ENCODE measurements at places on chromosomes 2 and 18.

DNA sequence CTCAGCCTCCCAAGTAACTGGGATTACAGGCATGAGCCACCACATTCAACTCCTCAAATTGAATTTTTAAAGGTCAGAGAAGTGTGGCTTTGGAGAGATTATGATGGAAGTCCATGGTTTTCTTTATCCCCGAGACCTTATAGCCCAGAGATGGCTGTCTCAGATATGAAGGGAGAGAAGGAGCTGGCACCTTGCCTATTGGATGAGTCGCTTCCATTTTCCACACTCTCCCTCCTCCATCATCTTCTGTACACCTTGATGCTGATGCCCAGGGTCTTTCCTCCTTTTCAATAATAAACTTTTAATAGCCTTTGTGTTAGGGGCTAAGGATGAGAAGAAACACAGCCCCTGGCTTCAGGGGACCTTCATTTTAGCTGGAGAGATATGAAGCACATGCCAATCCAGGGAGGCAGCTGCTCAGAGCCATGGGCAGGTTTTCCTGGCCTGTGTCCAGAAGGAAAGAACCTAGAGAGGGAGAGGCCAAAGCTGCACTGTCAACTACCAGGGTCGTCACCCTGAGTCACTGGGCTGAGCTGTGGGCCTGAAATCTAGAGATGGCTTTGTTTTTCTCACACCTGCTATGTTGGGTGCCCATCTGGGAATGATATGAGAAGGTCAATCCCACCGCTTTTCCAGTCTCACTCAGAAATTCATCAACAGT lies 146.0 kb upstream of the SERTAD2 start:
- DNase-seq = no peak

DNA sequence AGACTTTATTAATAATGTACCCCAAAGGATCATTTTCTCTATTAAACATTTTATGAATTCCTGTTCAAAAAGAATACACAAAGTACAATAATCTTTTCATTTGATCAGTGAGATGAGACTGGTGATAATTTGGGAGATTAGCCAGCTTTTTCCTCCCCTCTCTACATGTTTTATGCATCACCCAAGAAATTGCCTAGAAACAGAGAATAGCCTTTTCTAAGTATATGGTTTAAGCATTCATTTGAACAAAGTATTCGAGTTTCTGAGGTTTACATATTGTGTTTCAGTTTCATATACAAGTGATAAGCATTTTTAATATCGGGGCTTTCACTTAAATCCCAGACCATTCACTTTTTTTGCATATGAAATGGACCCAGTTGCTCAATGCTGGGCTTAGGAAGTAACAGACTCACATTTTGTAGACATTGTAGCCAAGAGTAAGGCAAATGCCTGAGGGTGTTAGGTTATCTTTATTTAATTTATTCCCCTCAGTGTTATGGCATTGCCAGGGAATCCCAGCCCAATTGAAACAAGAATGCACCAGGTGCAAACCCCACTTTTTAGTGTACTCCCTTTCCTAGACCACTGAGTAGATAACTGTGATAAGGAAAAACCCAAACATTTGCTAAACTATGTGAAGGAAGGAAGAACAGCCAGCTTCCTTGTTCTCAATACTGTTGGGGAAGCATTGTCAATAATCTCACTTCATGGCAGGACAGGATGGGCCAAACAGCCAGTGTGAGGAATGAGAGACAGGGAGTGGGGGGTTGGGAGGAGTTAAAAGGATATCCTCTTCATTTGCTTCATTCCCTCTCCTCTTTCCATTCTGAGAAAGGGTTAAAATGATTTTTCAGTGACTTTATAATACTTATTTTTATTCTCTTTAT lies 3.5 kb downstream of the CPO start:
- DNase-seq = no peak

DNA sequence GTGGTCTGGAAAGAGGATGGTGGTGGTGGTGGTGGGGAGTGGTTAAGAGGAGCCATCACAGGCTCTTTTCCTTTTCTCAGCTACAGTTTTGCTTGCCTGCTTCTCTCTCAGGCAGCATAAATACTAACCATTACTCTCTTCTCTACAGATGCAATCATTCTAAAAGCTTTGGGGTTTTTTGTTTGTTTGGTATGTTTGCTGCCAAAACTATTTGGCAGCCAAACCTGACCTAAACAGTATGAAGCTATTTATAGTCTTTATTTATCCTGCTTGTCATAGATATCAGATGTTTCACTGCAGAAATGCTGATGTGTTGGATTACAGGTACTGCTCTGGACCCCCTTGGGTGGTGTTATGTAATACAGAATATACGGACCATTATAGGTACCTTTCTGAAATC lies 15.3 kb downstream of the SIX3 start:
- DNase-seq = no peak

GRCh38 chr2:44578471-44579093 lies 216.8 kb downstream of the CAMKMT start:
- peak; percentile 10 for DNase-seq

- no peak for DNase-seq
Observed at GRCh38 chr2:140804700-140805260, 1326.0 kb downstream of the LRP1B start.

- DNase-seq = no peak
Observed at GRCh38 chr18:62312851-62313250, 12.3 kb upstream of the TNFRSF11A start.

DNA sequence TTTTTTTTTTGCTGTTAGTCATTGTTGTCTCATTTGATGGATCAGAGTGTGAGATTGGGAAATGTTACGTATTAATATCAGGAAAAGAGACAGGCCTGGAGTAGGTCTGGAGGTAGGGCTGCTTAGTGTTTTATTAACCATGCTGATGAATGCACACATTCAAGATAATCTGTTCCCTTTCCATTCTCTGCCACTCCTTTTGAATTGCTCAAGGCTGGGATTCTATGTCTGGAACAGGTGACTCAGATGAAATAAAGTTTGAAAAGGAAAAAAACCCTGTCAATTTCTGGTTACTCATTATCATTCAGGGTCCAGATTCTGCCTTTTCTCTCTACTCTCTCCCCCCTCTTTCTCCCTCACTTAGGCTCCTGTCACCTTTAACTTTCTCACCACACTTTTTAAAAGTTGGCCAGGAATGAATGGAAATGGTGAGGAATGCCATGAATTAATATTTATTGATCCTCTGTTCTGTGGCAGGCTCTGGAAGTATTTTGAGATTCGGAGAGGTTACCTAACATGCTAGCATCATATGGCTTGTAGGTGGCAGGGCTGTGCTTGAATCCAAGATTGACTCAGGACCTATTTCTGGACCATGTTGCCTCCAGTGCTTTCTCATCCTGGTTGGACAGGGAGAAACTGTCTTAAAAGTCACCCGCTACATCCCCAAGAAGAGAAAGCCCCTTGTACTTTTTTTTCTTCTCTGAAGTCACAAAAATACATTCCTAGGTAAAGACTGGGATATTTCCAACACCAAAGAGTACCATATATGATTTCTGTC lies 40.2 kb downstream of the MAP4K4 start:
- DNase-seq = no peak

- DNase-seq = peak; percentile 82
Observed at GRCh38 chr2:237291138-237291792, 122.7 kb downstream of the COL6A3 start.

DNA sequence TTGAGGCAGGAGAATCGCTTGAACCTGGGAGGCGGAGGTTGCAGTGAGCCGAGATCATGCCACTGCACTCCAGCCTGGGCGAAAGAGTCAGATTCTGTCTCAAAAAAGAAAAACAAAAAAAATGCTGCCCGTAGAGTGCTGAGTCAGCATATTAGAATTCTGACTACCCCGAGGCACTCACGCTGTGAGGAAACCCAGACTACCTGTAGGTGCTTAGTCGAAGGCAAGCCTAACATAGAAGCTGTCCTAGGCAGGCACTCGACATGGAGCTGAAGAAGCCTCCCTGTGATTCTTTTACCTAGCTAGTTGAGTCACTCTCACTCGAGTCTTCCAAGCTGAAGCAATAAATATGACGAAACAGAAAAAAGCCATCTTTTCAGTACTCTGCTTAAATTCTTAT lies 1323.2 kb upstream of the DDX18 start:
- DNase-seq = no peak

GRCh38 chr2:196088203-196088602 lies 19.6 kb upstream of the DNAH7 start:
- no peak for DNase-seq

DNA sequence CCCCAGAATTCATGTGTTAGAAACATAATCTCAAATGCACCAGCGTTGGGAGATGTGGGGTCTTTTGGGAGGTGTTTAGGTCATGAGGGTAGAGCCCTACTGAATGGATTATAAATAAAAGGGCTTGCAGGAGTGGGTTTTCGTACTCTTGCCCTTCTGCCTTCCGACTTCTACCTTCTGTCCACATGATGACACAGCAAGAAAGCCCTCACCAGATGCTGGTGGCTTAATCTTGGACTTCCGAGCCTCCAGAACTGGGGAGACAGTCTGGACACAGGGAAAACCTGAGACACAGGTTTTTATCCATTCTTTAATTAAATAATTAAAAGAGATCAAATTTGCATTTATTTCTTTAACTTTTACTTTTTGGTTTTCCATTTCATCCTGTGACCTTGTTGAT lies 87.8 kb downstream of the DIS3L2 start:
- no peak for DNase-seq

GRCh38 chr2:216160786-216161185 lies 51.6 kb downstream of the XRCC5 start:
- DNase-seq = no peak

DNA sequence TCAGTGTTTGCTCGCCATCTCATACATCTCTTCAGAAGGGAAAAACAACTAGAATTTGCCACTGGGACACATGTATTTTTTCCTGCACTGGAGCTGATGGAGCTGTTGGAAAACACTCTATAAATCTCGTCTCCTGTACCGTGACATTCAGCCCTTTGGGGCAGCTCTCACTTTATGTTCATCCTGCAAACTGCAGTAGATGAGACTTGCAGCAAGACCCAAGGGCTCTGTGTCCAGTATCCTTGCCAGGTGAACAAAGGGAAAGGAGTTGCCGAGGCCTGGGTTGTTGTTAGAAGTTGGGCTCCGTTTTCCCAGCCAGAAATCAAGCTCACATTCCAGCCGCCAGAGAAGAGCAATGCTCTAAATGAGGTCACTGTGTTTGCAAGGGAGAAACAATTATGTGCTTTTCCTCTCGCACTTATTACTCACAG lies 285.1 kb downstream of the SLC4A3 start:
- peak; percentile 67 for DNase-seq

- no peak for DNase-seq
Observed at GRCh38 chr2:31287654-31288053, 53.7 kb downstream of the EHD3 start.

DNA sequence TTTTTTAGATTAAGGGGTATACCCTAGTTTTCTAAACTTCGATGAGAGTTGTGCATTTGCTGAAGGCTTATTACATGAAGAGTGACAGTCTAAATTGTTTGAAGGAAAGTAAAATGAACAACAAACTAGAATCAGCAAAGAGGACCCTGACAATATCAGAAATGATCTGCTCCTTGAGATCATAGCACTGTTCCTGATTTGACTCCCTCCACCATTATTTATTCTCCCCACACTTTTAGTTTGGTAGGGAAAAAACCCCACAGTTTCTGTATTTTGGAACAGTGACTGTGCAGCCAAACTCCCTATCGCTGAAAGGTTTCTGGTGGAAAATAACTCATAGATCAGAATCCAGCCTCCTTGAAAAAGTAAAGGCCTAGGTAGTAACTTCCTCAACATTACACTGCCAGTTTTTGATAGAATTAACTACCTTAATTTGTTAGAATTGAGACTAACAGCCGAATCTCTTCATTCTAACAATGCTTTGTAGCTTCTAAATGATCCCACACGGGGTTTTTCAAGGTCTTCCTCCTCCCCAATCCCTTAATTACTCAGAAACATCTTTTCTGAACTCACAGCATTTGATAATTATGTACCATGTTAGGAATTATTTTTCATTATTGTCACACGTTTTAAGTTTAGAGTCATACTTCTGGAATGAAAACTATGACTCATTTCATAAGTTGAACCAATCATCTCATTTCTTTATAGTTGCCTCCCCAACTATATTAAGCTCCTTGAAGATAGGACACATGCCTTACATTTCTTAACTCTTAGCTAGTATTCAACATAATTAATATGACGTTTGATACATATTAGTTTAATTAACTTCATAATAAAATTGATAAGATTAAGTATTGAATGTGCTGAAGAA lies 2.9 kb downstream of the MYL12A start:
- peak; percentile 50 for DNase-seq

- DNase-seq = no peak
Observed at GRCh38 chr2:231469583-231469950, 5.3 kb upstream of the NCL start.

DNA sequence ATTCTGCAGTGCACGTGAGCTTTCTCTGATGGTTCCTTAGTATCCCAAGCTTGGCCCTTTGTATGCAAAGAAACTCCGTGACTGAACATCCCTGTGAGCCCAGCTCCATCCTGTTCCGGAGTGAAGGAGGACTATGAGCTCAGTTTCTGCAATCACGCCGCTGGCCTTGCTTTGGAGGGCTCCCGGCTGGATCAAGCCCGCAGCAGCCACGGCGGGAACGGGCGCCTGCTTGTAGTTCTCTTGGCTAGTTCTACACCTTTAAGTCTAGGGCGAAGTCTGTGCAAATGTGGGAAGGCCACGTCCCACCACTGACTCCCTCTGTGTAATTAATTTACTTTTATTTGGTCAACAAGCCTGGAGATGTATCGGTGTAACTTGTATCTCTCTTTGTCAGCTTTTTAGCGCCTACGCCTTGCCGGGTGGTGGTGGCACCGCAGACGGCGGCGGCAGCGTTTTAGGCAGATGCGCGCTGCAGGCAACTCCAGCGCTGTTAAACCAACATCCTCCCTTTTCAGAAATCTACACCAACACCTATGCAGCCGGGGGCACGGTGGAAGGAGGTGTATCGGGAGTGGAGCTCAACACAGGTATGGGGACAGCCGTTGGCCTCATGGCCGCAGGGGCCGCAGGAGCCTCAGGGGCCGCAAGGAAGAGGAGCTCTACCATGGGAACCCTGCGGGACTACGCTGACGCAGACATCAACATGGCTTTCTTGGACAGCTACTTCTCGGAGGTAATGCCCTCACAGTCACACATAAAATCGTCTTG lies 34.3 kb downstream of the DSG4 start:
- DNase-seq = no peak

- DNase-seq = no peak
Observed at GRCh38 chr18:10727477-10727876, 201.7 kb downstream of the NAPG start.

DNA sequence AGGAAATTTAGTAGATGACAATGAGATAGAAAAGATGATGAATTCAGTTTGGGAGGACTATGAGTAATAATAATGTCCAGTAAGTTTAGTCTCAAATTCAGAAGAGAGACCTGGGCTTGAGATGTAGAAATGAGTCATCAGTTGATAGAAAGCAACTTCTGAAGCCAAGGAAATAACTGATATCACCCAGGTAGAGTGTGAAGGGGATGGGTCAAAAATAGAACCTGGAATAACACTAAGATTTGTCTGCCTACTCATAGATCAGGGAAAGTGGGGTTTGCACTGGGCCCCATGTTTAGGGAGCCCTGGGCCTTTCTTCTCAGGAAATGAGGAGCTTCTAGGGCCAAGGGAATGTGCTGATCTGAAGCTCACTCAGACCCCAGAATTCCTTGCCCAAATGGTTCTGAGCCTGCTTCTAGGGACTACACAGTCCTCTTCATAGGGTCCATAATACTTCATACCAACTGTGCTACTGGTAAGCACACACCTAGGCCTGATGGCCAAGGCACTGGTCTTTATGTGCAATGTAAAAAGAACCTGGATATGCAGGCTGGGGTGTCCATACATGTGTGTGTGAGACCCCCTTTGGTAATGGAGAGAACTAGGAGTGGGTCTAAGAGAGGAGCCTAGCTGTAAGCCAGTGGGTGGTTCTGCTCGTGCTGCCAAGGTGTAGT lies 141.2 kb downstream of the IKZF2 start:
- no peak for DNase-seq

Data from AG08396 (cell line).